ENCODE measurements at places on chromosomes 2 and 18.

DNA sequence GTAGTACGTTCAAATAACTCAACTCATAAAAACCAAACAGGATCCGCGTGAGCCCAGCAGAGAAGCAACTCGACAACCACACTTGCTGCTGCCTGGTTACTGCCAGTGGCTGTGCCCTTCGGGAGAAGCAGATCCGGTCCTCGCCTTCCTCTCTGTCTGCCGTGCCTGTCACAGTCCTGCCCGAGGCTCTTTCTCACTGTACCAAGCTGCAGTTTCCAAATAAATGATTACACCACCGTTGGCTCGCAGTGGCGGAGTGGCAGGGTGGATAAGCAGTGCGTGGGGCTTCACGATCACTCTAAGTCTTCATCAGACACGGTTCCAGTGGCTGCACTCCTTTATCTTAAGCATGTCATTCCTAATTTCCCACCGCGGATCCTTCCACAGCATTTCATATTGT, 26.1 kb upstream of the SALL3 start:
- no peak for DNase-seq

DNA sequence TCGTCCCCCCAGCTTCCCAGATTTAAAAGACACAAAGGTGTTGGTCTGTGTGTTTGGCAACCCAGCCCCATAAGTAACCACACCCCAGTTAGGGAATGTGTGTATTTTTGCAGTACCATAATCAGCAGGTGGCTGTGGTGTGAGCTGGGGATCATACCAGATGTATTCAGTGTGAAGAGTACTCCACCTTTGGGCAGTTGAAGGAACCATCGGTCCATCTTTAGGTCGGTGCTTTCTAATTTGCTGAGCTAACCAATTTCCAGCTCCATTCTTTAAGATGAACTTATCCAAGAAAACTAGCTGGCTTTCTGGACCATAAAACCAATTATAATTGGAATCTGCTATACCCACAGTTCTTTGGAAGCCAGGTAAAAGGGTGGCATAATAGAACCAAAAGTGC, 3.2 kb downstream of the DSEL start:
- no peak for DNase-seq

GRCh38 chr18:48059455-48060010, 129.1 kb upstream of the SMAD2 start:
- no peak for DNase-seq

DNA sequence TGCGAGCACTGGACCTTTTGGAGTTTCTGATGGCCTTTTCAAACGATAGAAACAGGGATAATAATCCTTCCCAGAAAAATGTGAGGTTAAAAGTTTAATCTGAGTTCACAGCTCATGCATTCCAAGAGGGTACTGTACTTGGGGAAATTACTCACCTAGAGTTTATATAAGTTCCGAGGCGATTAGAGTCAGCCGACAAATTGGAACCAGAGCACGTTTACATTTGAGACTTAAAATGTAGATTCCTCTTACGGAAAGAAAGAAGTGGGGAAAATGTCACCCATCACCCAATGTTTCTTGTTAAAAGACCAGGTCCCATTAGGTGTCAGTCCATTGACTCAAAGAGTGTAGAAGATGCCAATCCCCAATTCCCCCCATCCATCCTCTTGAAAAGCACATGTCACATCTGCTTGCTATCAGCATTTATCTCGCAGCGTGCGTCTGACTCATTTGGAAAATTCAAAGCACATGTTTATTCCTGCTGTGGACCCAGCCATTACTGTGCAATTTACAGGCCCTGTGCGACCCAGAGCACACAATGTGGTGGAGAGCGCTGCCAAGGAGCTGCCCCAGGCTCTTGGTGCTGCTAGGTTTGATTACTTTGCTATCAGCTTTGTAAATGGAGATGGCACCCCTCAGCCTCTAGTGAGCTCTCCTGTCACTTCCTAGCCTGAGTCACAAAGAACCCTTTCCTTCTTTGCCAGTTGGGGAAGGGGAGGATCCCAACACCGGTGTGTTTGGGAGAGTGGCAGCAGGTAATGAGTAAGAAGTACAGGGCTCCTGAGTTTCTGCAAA, 104.8 kb downstream of the COLEC12 start:
- no peak for DNase-seq

DNA sequence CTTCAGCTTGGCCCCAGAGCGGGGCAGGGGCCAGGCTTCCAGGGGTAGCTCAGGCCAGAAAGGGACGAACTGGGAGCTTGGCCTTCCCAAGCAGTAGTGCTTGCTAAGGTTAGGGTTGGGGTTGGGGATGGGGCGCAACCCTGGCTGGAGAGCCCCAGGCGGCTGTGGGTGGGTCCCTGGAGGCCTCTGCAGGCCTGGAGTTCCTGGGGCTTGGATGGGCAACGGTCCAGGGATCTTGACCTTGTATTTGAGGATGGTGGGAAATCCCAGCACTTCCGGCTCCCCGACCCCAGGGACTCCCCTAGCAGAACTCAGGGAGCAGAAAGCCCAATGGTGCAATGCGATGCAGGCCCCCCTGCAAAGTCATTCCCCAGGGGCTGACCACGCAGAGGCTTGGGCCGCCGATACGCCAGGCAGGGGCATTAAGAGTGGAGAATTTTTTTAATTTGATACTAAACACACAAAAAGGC, 12.6 kb upstream of the MLPH start:
- DNase-seq = no peak

GRCh38 chr2:71060871-71061270, 7.6 kb upstream of the NAGK start:
- no peak for DNase-seq

DNA sequence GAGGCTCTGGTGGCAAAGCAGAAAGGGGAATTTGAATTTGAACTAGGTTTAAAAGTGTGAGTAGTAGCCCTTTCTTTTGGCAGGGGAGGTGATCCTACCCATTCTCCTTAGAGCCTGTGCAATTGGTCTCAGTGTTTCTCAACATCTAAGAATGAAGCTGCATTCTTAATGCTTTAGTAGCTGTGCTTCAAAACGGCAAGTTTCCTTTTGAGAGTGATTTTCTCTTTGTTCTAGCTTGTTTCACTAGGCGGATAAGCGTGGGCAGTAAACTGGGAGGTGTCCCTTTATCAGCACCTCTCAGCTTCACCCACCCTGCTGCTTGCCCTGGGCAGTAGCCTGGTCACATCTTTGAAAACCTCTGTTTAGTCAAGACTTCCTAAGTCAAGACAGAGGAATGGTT, 6.7 kb downstream of the CRIM1 start:
- DNase-seq = no peak

DNA sequence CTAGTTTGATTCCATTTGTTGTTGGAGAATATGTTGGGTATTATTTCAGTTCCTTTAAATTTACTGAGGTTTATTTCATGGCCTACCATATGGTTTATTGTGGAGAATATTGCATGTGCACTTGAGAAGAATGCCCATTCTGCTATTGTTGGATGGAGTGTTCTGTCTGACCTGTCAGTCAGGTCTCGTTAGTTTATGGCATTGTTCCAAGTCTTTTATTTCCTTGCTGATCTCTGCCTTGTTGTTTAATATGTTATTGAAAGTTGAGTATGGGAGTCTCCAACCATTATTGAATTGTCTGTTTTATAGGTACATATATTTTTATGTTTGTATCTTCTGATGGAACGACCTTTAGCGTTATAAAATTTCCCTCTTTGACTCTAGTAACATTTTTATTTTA, 86.3 kb downstream of the PTPN4 start:
- DNase-seq = no peak

DNA sequence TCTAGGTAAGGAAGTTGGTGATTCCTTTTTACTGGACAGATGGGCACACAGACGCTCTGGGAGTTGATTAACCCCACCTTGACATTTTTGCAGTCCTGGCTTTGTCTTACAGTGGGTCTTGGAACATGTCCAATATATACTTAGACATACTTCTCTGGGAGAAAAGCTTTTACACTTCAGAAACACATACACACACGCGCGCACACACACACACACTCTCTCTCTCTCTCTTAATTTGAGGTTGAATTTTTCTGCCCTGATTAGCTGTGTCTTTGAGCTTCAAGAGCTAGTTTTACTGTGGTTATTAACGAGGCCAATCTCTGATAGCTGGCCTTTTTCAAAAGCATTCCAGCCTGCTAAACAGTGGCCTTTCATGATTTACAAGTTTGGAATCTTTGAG, 215.0 kb downstream of the MYCN start:
- peak; percentile 44 for DNase-seq

GRCh38 chr18:22551536-22552151, 133.9 kb upstream of the CTAGE1 start:
- DNase-seq = no peak

- no peak for DNase-seq
These were observed 125.2 kb downstream of the PTGR3 start for GRCh38 chr18:75083761-75084160.

DNA sequence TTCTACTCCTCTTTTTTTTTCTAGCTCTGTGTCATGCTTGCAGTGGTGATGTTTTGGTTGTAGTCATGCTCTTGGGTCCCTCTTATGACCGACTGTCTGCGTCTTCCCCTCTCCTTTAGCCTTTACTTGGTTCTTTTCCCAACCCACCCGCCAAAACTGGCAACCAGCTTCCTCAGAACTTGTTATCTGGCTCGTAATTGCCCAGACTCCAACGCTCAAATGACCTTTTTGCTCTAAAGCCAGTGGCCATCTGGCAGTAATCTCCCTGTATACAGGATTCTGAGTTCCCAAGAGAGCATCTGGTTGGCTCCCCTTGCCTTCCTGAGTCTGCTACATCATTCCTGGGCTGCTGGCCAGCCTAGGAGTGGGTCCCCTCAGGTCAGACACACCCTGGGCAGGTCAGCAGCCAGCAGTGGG, 147.2 kb downstream of the MGAT5 start:
- DNase-seq = peak; percentile 82

- DNase-seq = no peak
These were observed 1383.2 kb downstream of the LRP1B start for GRCh38 chr2:140747665-140748064.

DNA sequence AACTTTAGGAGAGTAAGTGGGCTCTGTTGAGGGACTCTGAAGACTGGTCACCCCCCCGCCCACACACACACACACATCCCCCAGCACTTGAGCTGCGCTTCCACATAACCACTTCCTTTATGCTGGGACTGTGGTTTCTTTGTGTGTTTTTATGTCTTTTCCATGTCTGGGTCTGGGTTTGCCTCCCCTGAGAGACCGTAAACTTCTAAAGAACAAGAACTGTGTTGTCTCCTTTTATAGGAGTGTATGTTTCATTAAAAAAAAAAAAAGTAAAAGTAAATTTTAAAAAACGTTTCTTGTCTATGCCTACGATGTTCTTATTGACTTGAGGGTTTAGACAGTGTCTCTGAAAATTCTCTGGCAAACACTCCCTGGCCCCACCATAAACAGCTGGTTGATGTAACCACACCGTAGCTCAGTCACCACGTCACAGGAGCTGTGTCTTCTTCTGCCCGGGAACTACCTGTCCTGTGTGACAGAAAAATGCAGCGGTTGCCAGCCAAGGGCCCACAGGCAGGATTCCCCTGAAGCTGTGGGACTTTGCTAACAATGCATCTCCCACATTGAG, 68.0 kb downstream of the KLHL29 start:
- DNase-seq = no peak

- no peak for DNase-seq
These were observed 177.7 kb upstream of the SMAD2 start for GRCh38 chr18:48108136-48108535.

DNA sequence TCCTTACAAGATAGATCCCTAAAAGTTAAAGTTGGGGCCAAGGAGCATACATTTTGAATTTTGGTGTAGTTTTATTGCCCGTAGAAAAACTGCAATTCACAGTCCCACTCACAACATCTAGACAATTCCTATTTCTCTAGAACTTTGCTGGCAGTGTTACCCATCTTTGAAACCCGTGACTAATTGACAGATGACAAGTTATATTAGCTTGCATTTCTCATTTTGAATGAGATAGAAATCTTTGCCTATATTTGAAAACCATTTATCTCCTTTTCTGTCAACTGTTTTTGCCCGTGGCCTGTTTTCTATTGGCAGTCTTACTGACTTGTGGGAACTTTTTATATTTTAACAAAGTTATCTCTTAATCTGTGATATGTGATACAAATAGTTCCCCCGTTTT, 50.0 kb downstream of the OXER1 start:
- no peak for DNase-seq

Measured in DMS 273 treated with DMSO at 0.1 percent for 48 hours (cell line).